Mesendoderm (in vitro differentiated cells): ENCODE measurements at places on chromosomes 7 and 10.

GRCh38 chr7:105992905-105993304 is 29.8 kb downstream of the CDHR3 start:
- DNase-seq = no peak

GRCh38 chr10:110011681-110012080 is 3.9 kb downstream of the ADD3 start:
- DNase-seq = no peak

DNA sequence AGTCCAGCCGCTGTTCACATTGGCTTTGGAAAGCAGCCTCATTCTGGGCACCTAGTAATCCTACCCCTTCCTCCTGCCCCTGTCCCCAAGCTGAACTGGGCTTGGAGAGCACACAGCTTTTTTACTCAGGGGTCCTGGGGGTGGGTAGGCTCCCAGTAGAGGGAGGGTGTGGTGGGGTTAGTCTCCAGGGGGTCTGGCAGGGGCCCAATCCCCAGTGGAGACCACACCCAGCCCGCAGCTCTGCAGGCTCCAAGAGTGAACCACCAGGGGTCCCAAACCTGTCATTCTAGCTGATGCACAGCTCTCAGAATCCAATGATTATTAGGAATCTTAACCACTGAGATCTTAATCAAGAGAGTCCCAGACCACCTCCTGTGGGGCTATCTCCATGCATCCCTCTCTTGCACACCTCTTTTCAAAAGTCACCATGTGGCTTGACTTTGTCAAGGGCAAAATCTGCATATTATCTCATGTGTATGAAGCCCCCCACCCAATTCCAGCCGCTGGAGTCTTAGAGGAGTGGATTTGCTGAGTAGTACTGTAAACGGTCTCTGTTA is 2.7 kb downstream of the HOXA11 start:
- DNase-seq = no peak

DNA sequence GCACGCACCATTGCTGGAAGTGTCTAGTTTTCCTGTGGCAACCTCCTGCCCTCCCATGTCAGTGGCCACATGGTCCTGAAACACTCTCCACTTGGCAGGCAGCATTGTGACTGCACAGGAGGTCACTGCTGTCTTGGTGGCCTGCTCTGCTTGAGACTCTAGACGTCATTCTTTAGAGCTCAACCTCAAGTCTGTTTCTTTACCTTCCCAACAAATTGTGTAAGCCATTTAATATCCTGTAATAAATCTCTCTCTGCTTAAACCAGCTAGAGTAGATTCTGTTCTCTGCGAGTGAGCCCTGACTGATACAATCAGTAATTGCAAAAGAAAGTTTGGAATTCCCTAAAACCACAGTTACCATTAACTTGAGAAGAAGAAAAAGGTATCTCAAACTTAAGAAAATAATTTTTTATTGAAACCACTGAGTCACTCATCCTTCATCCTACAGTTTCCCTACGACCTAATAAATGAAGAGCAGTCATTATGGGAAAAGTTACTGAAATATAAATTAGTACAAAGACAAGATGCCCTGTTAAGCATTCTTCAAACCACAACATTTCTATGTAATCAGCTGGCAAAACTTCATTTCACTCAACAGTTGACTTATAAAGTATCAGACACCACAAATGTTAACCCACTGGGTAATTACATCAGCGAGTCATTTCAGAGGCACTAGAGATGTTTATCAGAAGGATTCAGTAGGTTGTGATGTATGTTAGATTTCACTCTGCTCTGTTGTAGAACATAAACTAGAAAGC is 18.0 kb downstream of the SLC25A13 start:
- no peak for DNase-seq

GRCh38 chr7:132815696-132816311 is 239.5 kb upstream of the PLXNA4 start:
- DNase-seq = peak; percentile 84

- DNase-seq = no peak
Observed at GRCh38 chr10:88271761-88272543, 311.2 kb downstream of the RNLS start.

DNA sequence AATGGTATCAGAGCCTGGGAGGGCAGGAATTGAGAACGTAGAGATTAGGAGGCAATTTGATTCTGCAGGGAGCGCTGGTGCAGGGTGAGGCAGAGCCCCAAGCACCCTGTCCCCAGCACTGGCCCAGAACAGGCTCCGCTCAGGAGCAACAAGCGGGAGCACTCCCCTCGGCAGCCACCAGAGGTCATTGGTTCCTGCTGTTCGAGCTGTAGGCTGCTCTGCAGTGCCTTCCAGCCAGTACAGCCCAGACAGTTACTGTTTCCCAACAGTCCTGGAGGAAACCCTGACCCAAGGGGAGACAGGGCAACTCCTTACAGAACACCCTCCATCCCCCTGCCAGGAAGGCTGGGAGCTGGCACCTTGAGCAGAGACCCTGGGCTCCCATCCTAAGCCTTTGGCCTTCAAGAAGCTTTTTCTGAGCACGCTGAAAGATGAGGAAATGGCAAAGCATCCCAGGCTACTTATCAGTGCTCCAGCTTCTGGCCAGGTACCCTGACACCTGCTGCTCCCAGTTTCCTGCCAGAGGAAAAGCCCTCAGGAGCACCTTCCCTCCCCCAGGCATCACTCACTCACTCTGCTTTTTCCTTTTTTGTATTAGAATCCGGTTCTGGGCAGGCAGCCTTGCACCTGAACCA is 71.2 kb upstream of the EFCAB10 start:
- peak; percentile 91 for DNase-seq

GRCh38 chr7:130356876-130357611 is 12.4 kb downstream of the CPA5 start:
- DNase-seq = peak; percentile 64

- no peak for DNase-seq
Observed at GRCh38 chr10:120998782-120999285, 147.7 kb downstream of the WDR11 start.
